Hippocampal formation (tissue), 2 donors: ENCODE measurements at places on chromosomes 1 and 21.

DNA sequence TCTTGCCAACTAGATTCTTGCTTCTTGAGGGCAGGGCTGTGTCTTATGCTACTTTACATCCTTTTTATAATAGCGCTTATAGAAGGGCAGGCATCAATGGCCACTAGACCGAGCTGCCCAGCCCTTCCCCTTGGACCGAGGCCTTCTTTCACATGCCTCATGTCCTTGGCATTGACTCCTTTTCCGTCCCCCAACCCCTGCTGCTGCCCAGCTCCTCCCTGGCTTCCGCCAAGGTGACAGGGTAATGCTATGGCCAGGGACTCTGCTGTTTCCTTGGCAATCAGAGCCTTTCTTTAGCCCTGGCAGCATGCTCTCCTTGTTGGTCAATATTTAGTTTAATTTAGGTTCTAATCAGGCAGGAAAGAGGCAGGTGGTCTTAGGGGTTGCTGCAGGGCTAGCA, 48.2 kb downstream of the DDX20 start:
- no peak for DNase-seq

DNA sequence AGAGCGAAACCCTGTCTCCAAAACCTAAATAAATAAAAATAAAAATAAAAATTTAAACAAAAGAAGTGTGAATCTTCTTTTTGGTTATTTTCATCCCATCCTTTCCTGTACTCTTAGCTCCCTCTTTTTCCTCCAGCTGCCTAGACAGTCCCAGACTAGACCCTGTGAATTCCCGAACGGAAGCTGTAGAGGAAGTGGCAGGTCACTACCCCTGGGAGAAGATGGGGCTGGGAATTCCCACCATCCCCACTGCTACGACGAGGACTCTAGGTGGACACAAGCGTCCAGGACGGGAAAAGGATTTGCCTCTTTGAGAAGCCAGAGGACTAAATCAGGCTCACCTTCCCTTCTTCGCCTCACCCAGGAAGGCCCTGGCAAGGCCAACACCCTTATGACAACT, 12.6 kb downstream of the RHBDL2 start:
- DNase-seq = no peak

GRCh38 chr1:116886291-116886878, 23.3 kb upstream of the PTGFRN start:
- no peak for DNase-seq

GRCh38 chr1:20974951-20975350, 187.8 kb upstream of the HP1BP3 start:
- DNase-seq = no peak

- no peak for DNase-seq
These were observed 213.8 kb downstream of the PLA2G4A start for GRCh38 chr1:187042538-187042937.

DNA sequence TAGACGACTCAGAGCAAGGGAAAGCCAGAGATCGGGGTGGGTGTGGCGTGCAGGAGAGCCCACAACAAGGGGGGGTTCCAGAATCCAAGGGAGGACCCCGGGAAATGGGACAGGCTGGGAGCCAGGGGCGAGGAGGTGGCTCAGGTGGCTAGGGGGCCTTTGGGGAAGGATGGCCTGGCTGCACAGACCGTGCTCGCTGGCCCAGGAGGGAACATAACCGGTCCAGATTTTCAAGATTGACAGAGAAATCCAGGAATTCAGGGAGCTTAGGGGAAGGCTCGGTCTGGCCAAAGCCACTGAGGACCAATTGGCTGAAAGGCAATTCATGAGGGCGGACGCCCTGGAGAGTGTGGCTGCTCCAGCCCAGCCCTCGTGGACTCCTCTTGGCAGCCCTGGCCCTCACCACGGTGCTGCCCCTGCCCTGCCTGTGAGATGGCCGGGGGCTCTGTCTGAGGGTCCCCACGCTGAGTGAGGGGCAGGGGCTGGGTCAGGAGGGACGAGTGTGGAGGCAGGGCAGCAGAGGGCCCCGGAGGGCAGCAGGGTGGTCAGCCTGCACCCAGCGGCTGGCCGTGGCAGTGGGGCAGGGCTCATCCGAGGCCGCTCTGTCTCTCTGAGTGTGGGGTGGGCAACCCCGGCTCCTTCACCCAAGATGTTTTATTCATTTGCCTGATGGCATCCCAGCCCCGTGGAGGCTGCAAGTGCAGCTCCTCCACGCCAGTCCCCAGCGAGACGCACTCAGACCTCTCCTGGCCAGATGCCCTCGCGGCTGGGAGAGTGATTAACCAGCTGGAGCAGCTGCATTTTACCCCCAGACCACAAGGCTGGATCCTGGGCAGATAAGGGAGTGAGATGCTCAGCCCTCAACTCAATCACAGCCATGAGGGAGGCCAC, 5.6 kb upstream of the LRRC3 start:
- DNase-seq = no peak

DNA sequence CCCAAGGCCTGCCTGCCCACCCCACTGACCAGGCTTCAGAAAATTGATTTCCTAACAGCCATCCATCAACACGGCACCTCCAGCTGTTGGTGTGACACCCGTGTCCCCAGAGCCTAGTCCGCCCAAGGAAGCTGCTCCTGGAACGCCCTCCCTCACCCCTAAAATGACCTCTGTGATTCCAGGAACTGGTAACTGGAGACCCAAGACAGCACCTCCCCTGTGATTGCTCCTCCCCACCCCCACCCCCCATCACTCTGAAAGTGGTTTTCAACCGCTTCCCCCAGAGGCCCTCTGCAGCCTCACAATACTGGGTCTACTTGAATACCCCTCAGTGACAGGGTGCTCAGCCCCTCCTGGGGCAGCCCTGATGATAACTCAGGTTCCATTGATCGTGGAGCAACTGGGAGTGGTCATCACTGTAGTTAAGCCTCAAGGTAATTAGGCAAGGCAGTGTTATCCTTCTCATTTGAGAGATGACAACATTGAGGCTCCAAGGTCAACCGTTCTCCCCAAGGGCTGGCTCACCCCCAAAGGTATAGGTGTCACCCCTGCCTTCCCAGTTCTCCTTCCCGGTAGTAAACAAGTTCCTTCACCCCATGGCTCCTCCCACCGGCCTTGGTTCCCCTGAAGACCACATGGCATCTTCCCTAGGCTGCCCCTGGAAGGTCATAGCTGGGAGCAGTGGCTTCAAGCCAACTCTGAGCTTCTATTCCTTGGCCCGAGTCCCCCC, 52.0 kb downstream of the TAS1R2 start:
- DNase-seq = no peak

DNA sequence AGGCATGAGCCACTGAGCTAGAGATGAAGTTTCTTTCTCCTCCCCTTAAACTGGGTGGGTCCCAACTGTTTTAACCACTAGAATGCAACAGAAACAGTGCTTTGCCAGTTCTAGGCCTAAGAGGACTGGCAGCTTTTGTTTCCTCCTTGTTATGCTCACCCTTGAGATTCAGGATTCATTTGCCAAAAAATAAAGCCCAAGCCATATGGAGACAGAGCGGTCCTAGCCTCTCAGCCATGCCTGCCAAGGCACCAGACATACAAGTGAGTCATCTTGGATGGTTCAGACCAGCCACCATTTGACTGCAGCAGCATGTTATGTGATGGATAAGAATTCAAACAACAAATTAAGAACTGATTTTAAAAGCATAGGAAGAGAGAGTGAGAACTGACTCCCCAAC, 38.1 kb upstream of the STUM start:
- DNase-seq = no peak
